ENCODE measurements at places on chromosomes 1 and 21.
A peak's percentile ranks its signal among the peaks of the same experiment; 100 is the strongest.

GRCh38 chr1:38685388-38685787, 174.2 kb downstream of the RRAGC start:
- DNase-seq = no peak

GRCh38 chr1:94949681-94950661, 23.1 kb upstream of the CNN3 start:
- no peak for DNase-seq

GRCh38 chr1:51303315-51303714, 27.0 kb downstream of the TTC39A start:
- no peak for DNase-seq

DNA sequence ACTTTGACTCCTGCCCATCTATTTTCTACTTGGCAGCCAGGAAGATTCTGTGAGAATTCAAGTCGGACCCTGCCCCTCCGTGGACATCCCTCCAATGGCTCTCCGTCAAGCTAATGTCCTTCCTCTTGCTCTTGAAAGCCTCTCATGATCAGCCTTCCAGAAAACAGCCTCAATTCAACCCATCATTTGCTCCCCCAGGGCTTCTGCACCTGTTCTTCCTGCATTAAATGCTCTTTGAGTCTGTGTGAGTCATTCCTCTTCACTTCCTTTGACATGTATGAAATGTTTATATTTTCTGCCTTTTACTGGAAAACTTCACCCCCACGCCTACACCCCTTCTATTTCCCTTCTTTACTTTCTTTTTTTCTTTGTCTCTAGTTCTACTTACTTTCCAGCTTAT, 734.1 kb upstream of the ZP4 start:
- DNase-seq = no peak

DNA sequence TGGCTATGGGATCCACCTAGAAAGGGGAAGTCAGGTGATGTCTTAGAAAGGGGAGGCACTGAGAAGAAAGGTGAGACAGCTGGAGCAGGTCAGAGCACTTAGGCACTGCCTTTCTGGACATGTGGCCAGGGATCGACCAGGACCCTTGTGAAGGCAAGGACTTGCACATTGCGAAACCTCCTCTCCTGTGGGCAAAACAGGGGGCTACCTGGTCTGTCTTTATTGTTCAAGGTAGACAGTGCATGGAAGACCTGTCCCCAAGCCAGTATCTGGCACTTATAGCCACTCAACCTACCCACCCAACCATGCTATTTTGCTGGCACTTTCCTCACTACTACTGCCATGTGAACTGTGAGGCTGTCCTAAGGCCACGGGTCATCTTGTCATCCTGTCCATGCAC, 67.2 kb downstream of the NAV1 start:
- no peak for DNase-seq

DNA sequence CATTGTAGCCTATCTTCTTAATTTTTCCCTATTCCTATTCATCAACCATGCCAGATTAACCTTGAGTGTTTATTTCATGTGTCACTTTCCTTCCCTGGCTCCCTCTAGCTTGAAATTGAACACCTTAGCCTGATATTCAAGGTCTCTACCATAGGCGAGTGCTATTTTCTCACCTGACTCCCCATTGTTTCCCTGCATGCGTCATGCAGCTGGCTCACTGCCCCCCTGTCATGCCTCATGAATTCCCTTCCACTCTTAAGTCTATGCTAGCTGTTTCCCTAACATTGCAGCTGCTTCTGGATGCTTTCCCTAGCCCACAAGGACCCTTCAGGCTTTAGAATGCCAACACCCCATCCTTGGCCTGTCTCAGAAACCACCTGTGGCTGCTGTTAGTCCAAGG, 56.7 kb upstream of the CD1D start:
- no peak for DNase-seq

DNA sequence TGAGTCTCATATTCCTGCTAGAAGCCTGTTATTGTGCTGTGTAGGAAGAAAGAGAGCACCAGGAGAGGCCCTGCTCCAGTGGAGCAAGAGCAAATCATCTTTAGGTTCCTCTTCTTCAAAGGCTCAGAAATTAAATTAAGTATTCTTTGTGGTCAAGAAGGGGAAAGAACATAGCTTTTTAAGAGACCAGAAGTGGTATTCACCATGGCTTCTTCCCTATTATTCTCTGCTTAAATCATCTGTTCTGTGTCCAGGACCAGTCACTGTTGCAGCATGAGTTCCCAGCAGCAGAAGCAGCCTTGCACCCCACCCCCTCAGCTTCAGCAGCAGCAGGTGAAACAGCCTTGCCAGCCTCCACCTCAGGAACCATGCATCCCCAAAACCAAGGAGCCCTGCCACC, 1.1 kb downstream of the SPRR1B start:
- DNase-seq = no peak

GRCh38 chr1:240860023-240860422, 248.1 kb upstream of the GREM2 start:
- DNase-seq = no peak

DNA sequence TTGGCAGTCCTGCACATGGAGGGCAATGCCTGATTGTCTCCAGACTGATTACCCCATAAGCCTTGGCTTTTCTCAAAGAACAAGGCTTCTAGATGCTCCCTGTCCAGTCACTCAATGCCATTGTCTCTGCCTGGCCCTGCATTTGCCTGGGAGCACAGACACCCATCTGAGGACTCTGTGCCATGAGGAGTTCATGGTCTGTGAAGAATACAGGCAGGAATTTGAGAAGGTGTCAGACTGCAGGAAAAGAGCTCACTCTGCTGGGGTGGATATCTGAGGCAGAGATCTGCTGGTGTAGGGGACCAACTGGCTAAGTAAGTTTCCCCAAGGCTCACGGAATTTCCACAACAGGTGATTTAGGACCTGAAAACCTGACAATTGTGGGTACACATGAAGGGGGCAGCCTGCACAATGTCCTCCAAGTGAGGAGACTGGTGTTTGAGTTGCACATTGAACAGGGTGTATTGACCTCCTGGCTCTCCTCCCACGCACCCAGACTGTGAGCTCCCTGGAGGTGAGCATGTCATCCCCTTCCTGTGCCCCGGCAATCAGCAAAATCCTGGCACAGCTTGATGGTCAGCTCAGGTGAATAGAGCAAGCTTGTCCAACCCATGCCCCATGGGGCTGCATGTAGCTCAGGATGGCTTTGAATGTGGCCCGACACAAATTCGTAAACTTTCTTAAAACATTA, 829 bp downstream of the CYP4A22 start:
- no peak for DNase-seq

- no peak for DNase-seq
Observed at GRCh38 chr21:34528131-34528561, 16.1 kb upstream of the KCNE1 start.

- peak; percentile 48 for DNase-seq
Observed at GRCh38 chr1:27525296-27526272, 35.6 kb upstream of the WASF2 start.

GRCh38 chr21:33259428-33259827, 6.7 kb upstream of the IL10RB start:
- no peak for DNase-seq

DNA sequence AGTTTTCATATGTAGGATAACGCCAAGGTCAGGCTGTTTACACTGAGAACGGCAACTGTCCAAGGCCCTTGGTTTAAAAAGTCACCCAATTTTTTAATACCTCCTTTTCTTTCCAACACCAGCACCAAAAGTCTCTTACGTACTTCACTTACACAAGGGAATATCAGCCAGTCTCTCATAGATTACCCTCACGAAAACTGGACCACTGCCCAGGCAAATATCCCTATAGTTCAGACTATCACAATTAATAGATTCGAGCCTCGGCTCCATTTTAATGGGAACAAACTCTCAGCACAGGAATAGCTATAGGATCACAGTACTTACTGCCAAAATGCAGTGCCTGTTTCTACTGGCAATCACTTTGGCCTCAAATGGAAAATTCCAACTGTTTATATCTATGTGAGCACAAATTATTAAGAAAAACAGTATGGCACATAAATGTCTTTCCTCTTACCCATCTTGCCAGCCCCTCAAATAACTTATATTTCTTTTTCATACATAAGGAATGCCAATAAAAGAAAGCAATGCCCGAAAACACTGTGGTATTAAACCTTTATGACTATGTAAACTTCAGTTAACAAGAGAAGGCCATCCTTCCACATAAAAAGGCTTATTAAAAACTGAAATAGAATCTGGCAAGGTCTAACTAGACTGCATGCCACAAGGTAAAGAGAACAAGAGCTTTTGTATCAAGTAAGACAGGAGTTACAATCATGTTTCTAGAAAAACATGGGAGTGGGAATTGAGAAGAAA, 97.8 kb downstream of the SLC45A1 start:
- no peak for DNase-seq

DNA sequence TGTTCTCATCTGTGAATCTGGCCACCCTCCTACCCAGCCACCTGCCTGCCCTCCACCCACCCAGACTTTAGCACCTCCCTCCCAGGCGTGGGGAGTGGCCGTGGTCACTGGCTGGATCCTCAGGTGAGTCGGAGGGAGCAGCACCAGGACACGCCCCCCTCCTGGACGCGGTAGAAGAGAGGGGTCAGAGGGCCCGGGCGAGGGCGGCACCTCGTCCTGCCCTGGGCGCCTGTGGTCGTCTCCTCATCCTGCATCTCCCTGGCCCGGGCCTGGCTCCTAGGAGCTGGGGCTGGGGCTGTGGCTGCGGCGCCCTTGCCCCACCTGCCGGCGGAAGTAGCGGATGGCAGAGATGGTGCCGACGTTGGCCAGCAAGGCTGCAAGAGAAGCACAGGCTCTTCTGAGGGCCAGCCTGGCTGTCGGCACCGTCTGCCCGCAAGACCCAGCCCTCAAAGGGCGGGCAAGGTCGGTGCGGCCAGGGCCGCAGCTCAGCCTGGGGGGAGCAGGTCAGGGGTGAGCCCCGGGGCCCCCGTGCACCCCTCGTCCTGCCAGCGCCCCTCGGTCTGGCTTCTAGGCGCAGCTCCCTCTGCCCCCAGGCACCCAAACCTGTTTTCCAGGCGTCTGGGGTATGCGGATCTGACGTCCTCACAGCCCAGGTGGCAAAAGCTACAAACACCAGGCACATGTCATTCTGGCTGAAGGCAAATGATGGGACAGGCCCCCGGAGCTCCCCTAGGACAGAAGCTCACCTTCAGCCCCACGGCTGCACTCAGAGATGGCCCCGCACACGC, 5.8 kb downstream of the PERM1 start:
- DNase-seq = peak; percentile 60

GRCh38 chr1:3857791-3858129, 484 bp downstream of the DFFB start:
- DNase-seq = no peak

DNA sequence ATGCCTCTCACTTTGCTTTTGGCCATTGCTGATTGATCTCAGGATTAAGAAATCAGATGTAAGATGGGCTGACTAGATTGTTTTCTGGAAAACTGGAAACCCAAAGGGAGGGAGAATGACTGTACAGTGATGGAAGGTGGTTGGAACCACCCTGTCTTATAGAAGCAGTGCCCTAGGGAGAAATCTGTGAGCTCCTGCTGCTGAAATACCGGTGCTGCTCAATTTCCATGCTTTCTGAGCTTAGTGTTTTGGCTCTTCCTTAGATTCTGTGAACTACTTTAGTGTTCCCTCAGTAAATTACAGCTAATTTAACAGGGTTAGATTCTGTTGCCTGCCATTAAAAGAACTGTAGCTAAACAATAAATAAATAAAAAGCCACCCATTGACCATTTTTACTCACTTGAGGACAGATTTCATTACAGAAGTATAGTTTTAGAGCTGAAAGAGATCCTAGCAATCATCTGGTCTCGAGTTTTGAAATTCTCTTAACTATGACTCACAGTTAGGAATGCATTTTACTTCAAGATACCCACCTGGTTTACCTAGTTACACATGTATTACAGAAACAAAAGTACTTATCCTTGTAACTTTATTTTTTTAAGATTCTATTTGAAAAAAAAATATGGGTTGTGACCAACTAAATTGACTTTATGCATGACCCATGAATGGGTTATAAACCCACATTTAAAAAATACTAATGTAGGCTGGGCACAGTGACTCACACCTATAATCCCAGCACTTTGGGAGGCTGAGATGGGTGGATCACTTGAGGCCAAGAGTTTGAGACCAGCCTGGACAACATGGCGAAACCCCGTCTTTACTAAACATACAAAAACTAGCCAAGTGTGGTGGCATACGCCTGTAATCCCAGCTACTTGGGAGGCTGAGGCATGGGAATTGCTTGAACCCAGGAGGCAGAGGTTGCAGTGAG, 33.2 kb downstream of the CAMSAP2 start:
- DNase-seq = no peak

GRCh38 chr1:114040273-114041015, 61.2 kb downstream of the OLFML3 start:
- DNase-seq = no peak
